ENCODE measurements at places on chromosomes 1 and 21.

DNA sequence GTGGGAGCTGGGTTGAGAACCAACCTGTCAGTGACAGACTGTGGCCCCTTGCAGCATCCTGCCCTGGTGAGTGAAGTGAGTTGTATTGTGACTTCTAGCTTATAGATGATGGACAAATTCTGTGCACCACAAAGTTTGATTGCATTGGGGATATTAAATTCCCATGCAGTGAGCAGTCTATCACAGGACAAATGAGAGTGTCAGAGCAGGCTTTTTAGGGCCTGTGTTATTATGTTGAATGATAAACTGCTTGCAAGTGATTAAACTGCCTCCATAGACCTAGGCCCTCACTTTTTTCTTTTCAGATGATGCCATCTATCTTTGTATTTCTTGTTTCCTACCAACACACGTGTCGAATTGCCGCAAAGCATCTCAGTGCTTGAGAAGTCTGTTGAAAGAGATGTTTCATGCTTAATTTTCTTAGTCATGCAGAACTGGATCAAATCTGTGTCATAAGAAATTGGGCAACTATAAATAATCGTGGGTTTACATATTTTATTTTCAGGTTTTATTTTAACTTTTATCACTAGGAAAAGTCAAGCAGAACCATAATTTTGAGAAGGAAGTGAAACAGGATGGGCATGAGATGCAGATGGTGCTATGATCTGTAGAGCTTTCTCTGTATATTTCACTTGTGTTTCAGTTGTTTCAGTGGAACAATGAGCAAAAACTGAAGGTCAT is 199.2 kb downstream of the S1PR1 start:
- no peak for DNase-seq

DNA sequence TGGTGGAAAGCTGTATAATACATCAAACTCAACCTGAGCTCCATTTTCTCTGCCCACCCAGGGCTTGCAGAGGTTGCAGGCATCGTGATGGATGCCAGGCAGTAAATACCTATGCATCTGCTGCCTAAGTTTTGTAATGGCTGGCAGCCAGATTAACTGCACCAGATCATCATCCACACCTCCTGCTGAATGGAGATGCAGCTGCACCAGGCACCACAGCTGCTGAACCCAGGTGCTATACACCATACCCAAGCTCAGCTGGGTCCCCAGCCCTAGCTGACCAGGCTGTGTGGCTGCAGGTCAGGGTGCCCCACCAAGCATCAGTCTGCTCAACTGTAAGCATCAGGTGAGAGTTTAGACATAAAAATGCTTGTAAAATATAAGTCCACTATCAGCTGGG is 6.7 kb upstream of the SNAPIN start:
- DNase-seq = no peak

DNA sequence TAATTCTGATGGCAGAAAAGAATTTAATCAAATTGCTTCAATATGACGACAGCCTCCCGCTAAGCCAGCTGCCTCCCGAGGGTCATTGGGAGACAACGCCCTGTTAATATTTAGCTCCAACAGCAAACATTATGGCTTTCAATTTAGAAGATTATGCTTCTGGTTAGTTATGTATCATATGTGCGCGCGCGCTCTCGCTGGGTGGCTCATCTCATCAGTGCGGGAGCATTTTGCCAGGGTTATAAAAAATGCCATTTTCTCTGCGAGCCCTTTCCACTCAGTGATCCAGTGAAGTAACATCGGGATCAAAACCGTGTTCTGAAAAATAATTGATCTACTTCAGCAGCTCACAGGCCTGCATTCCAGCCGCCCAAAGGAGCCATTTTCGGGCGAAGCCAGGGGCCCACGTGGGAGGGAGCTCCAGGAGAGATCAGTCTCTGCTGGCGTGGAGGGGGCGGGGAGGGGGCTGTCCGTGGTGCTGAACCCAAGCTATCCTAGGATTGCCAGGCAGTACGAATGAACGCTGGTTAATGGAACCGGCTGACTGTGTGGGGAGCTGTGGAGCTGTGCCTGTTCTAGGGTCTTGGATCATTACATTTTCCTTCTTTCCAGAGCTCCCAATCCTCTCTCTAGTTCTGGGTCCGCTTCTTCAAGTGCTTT is 219.1 kb upstream of the ZC3H12A start:
- DNase-seq = peak; percentile 56

GRCh38 chr21:39537571-39537970 is 75.2 kb upstream of the B3GALT5 start:
- no peak for DNase-seq

DNA sequence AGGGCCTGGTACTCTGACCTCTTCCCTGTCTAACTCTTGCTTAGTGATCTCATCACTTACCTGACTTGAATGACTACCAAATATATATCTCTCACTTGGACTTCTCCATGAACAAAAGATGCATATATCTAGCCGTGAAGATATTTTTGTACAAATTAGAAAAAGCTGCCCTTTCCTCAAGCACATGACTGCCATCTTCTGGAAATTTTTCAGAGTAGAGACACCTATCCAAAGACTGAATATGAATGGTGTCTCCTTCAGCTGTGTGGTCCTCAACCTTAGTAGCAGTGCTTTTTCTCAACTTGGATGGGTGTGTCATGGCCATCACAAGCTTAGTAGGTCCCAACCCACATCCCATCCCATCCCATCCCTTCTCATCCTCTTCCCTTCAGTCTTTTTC is 142.3 kb downstream of the DNM3 start:
- no peak for DNase-seq

DNA sequence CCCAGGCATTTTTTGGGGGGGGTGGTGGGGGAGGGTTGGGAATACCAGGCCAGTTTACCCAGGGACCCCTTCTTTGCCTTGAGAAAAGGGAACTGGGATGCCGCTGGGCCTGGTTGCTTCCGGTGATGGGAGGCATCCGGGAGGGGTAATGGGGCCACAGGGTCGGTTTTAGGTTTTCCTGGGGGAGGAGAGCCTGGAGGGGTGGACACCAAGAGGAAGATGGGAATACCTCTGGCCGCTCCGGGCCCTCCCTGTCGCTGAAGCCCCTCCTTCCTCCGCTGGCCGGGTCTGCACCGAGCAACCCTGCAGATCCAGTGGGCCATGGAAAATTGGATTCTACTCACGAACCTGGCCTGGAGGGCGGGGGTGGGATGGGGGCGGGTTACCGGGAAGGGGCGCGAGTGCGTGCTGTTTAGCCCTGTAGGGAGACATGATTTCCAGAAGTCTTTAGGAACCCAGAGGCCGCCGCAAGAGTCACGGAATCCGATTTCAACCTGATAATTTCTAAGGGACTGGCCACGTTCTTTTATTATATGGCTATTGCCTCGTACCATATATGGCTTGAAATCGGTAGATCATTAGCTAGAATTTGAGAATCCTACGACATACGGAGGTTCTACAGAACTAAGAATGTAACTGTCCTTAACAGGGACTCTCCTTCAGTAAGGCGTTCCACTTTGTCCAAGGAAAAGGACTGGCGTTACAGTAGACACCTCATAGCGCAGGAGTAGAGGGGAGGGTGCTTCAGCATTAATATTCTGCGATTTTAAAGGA is 749 bp downstream of the AKIRIN1 start:
- DNase-seq = no peak

DNA sequence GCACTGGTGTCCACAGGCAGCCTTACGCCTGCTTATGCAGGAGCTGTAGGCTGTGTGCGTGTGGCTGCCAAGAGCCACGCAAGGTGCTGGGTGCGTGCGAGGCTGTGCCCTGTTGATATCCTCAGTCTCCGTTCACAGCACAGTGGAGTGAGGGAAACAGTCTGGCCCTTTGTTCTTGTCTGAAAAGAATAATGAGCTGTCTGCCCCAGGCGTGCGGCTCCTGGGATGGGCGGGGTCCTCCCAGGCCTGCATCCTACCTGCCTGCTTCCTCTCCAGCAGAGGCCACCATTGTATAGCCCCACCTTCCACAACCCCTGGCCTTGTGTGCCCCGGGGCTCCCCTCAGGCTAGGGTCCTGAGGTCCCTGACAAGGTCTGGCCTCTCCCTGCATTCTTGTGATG is 47.0 kb upstream of the KDM4A start:
- no peak for DNase-seq

Data from activated CD4-positive, alpha-beta T cell treated with anti-CD3 and anti-CD28 coated beads, Interleukin-2, amount 10 ng/mL, durations not matched to agents 24 days and 14 days (primary cell).